ENCODE measurements at places on chromosomes 2 and 18.

DNA sequence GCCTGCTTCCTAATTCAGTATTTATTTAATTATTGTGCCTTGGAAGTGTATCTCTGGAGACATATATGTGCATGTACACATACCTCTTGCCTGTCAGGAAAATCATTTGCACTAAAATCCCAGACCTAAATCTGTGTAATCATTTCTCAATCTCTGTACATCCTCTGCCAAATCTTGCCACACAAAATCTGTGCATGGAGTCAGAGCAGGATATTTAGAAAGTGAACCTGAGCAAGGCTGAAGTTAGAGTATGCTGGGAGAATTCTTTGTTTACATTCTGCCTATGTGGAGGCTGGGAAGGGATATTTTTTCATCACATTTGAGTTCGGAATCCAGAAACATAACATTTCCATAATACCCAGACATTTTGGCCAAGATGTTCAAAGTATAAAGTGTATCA lies 9.3 kb downstream of the XRCC5 start:
- peaks cover 32% of the 10 kb centered on the region for H3K36me3 ChIP-seq
- H3K4me3 ChIP-seq: no peak overlapping the region
- H3K4me1 ChIP-seq: no peaks in the 10 kb centered on the region
- no peak for DNase-seq
- H3K27ac ChIP-seq: no peak overlapping the region
- H3K27me3 ChIP-seq: no peaks in the 10 kb centered on the region

DNA sequence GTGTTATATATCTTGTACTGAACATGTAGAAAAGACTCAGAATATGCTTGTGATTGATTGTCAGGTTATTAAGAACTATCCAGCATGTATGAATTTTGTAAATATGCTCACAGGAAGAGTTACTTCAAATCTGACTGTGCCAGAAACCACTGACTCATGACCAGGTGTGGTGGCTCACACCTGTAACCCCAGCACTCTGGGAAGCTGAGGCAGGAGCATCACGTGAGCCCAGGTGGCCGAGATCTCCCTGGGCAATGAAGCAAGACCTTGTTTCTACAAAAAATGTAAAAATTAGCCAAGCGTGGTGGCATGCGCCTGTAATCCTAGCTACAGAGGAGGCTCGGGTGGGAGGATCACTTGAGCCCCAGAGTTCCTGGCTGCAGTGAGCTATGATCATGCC lies 126.6 kb downstream of the COMMD1 start:
- no peaks in the 10 kb centered on the region for H3K4me1 ChIP-seq
- DNase-seq: no peak
- no peak overlapping the region for H3K4me3 ChIP-seq
- no peak overlapping the region for H3K27ac ChIP-seq
- no peaks in the 10 kb centered on the region for H3K36me3 ChIP-seq

DNA sequence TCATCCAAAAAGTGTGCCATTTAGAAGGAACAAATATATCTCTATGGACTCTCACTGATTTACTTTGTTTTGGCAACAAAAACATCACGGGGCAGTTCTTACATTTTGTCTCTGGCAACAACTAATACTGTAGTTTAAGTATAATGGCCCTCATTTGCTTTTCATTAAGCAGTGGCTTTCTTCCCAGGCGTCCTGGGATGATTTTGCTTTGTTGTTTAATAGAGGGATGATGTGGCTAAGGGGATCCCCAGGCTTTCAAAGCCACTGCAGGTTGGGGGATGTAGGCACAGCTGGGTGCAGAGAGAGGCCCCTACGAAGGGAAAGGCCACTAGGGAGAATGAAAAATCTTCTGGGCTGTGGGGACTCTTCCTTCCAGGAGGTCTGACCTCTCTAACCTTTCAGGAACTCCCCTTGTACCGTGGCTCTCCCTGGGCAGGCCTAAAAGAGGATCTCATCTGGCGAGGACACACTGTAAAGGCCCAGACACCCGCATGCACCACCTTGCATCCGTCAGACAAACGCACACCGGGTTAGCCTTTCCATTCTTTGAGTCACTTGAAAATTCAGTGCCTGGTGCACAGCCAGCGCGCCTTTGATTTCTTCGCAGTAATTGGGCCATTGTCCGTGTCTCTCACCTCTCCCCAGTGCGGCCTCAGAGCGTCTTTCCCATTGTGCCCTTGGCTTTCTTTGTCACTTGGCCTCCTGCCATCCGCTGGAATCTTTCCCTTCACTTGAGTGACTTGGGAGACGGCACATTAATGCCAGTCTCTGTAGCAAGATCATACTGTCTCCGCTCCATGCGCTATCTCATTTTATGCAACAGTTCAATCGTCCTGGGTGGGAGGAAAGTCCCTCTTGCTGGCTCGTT lies 40.3 kb upstream of the AFF3 start:
- no peak overlapping the region for H3K4me3 ChIP-seq
- peaks cover 2% of the 10 kb centered on the region for H3K27me3 ChIP-seq
- no peak overlapping the region for H3K27ac ChIP-seq
- H3K4me1 ChIP-seq: peaks cover 2% of the 10 kb centered on the region
- peak; percentile 4 for DNase-seq

- no peaks in the 10 kb centered on the region for H3K27me3 ChIP-seq
- H3K27ac ChIP-seq: no peak overlapping the region
- H3K36me3 ChIP-seq: no peaks in the 10 kb centered on the region
- DNase-seq: no peak
- H3K4me3 ChIP-seq: no peak overlapping the region
- H3K4me1 ChIP-seq: no peaks in the 10 kb centered on the region
Measured at GRCh38 chr18:41985914-41986313, 30.9 kb downstream of the PIK3C3 start.

GRCh38 chr2:222732489-222733178 lies 61.2 kb downstream of the MOGAT1 start:
- H3K27ac ChIP-seq: no peak overlapping the region
- DNase-seq: no peak
- no peaks in the 10 kb centered on the region for H3K27me3 ChIP-seq
- no peak overlapping the region for H3K4me3 ChIP-seq
- no peaks in the 10 kb centered on the region for H3K36me3 ChIP-seq

GRCh38 chr18:8005870-8006569 lies 438.9 kb downstream of the PTPRM start:
- no peak overlapping the region for H3K4me3 ChIP-seq
- no peak overlapping the region for H3K27ac ChIP-seq

DNA sequence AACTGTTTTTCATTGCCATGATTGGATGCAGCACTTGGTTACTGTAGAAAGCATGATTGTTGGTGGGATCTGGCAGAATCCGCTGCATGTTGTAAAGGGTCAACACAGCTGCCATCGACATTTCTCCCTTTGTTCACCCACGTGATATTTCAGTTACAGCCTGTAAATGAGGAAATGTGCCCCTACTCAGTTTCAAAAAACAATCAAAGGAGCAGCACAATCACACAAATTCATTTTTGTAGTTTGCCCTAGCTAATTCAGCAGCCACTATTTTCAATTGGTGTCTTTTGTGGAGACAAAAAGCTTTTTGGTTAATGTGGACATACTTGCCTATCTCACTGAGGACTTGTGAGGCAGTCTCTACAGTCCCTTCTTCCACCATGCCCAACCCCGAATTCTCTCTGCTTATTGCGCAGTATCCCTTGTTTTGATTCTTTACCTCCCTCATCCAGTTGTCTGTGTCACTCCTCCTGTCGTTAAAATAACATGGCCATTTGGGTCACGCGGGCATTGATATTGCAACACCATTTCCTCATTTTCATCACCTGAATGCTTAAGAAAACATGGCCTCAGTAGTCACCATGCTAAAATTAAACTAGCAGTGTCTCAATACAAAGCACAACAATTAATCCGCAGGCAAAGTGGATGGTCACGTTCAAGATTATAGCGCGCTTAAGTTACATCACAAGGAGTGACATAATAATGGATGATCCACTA lies 6.4 kb upstream of the PROC start:
- no peaks in the 10 kb centered on the region for H3K36me3 ChIP-seq
- no peak overlapping the region for H3K27ac ChIP-seq
- H3K4me1 ChIP-seq: 0 out of 2 replicates have a peak, but pooled peaks cover 1% of the 10 kb centered on the region
- no peak overlapping the region for H3K4me3 ChIP-seq
- H3K27me3 ChIP-seq: peaks cover 7% of the 10 kb centered on the region
- DNase-seq: no peak

DNA sequence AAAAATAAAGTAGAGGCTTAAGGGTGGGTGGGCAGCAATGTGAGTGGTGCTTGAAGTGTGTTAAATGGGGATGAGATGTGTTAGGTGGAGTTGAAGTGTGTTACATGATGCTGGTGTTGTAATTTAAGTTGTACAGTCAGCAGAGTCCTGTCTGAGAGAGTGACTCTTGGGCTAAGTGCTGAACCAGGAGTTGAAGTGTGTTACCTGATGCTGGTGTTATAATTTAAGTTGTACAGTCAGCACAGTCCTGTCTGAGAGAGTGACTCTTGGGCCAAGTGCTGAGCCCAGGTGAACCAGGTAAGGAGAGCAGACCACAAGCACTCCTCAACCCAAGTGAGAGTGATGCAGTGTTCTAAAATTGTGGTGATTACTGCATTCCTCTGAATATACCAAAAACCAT lies 40.6 kb downstream of the LCLAT1 start:
- no peak overlapping the region for H3K27ac ChIP-seq
- no peaks in the 10 kb centered on the region for H3K4me1 ChIP-seq
- no peaks in the 10 kb centered on the region for H3K36me3 ChIP-seq
- H3K4me3 ChIP-seq: no peak overlapping the region
- no peaks in the 10 kb centered on the region for H3K27me3 ChIP-seq
- no peak for DNase-seq

DNA sequence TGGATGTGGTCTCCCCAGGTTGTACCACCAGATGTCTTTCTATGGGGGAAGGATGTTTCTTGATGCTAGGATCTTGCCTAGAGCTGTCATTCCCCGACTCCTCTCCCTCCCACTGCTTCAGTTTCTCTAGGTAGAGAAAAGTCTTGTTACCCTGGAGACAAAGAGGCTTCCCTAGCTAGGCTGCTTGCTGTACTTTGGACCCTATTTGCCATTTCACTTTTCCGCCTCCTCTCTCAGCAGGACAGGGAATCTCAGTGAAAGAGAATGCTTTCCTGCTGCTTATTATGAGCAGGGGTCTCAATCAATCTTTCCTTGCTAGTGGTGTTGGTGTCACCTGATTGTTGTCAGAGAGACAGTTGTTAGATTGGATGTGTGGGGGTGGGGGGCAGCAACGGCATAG lies 818.8 kb upstream of the GYPC start:
- H3K27me3 ChIP-seq: no peaks in the 10 kb centered on the region
- DNase-seq: no peak
- H3K27ac ChIP-seq: no peak overlapping the region
- H3K4me1 ChIP-seq: peaks cover 2% of the 10 kb centered on the region

GRCh38 chr18:8847900-8848299 lies 142.5 kb downstream of the MTCL1 start:
- H3K4me1 ChIP-seq: no peaks in the 10 kb centered on the region
- no peaks in the 10 kb centered on the region for H3K36me3 ChIP-seq
- no peak for DNase-seq
- no peak overlapping the region for H3K4me3 ChIP-seq

GRCh38 chr2:173062801-173063200 lies 12.8 kb upstream of the MAP3K20 start:
- no peak for DNase-seq
- H3K4me1 ChIP-seq: no peaks in the 10 kb centered on the region
- no peaks in the 10 kb centered on the region for H3K36me3 ChIP-seq
- H3K27ac ChIP-seq: no peak overlapping the region
- no peak overlapping the region for H3K4me3 ChIP-seq
- no peaks in the 10 kb centered on the region for H3K27me3 ChIP-seq

DNA sequence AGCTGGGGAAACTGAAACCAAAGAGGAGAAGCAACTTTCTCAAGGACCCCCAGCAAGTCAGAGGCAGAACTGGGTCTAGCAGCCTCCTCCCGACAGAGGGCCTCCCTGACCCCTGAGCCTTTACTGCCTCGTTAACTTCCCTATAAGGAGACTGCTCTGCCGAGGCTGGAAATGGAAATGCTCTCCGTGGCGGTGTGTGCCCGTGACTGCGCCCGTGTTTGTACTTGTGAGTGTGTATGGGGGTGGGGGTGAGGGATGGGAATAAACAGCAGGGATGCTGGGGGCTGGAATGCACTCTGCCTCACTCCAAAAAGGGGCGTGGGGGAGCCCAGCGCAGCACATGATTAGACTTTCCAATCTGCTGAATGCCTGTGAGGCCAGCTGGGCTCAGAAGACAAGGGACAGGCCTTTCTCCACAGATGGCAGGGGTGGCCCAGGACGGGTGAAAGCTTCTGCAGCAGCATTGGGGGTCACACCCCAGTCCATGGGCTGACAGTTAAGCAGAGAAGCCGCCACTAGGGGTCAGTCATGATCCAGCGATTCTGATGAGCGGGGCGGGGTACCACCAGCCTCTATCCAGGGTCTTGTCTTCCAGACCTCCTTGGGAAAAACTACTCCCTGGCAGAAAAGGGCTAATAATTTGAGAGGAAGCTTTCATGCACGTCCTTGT lies 26.8 kb downstream of the MPHOSPH10 start:
- no peak overlapping the region for H3K27ac ChIP-seq
- no peaks in the 10 kb centered on the region for H3K36me3 ChIP-seq
- no peak overlapping the region for H3K4me3 ChIP-seq

DNA sequence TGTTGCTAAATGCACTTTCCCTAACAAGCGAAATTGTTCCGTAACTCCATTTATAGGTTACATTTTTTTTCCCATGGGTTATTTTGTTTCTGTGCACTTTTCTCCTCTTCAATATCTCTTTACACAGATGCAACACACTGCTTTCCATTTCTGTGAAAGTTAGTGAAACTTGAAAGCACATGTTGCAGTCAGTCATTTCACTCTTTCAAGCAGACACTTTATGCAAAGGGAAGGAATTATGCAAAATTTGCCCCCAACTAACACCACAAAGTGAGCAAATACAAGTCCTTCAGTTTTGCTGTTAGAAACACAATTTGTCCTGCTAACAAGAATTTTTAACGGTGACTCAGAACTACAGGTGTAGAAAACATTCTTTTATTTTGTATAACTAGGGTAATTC lies 124.8 kb downstream of the PTH2R start:
- DNase-seq: no peak
- no peaks in the 10 kb centered on the region for H3K36me3 ChIP-seq
- no peaks in the 10 kb centered on the region for H3K27me3 ChIP-seq

DNA sequence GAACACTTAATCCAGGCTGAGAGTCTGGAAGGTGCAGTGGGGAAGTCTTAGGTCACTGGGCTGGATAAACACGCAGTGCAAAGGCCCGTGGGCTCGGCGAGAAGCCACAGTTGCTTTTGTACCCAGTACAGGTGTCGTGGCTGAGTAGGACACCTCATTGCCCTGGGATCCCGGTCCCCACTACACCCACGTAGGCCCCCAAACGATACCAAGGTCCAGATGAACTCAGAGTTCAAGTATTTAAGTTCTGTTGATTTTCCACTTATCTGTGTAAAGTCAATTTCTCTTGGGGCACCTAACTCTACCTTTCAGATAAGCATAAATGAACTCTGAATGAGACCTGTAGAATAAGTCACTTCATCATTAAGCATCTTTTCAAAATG lies 302.0 kb downstream of the PIEZO2 start:
- peaks cover 3% of the 10 kb centered on the region for H3K4me1 ChIP-seq
- no peak overlapping the region for H3K27ac ChIP-seq
- no peak for DNase-seq
- no peaks in the 10 kb centered on the region for H3K27me3 ChIP-seq

- no peaks in the 10 kb centered on the region for H3K36me3 ChIP-seq
- H3K27ac ChIP-seq: no peak overlapping the region
Measured at GRCh38 chr2:213119061-213119809, 32.2 kb downstream of the IKZF2 start.

GRCh38 chr2:11695576-11695975 lies 25.6 kb upstream of the NTSR2 start:
- H3K4me1 ChIP-seq: no peaks in the 10 kb centered on the region
- no peaks in the 10 kb centered on the region for H3K36me3 ChIP-seq
- H3K27ac ChIP-seq: no peak overlapping the region
- H3K4me3 ChIP-seq: no peak overlapping the region
- no peaks in the 10 kb centered on the region for H3K27me3 ChIP-seq
